Neural crest cell (in vitro differentiated cells): ENCODE measurements at places on chromosomes 11 and 22.

- DNase-seq: no peak
Observed at GRCh38 chr11:5796541-5796940, 5.5 kb upstream of the OR52N1 start.

GRCh38 chr11:132064987-132065620 is 694.7 kb downstream of the NTM start:
- no peak for DNase-seq

GRCh38 chr22:48579043-48579927 is 1248.4 kb downstream of the BRD1 start:
- no peak for DNase-seq

DNA sequence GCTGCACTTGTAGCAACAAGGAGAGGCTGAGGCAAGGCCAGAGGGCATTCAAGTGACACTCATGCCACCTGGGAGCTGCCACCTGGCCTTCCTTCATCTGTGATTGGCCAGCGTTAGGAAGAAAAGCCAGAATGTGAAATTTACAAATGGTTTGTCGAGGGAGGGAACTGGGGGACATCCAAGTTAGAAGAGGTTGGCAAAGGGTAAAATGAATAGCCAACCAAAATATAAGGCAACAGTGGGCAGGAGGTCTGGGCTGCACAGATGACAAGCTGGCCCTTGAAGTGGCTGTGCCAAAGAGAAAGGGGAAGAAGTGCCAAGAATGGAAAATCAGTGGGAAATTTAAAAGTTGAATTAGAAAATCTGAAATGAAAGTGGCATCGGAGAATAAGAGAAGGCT is 221.4 kb downstream of the C11orf91 start:
- DNase-seq: no peak

DNA sequence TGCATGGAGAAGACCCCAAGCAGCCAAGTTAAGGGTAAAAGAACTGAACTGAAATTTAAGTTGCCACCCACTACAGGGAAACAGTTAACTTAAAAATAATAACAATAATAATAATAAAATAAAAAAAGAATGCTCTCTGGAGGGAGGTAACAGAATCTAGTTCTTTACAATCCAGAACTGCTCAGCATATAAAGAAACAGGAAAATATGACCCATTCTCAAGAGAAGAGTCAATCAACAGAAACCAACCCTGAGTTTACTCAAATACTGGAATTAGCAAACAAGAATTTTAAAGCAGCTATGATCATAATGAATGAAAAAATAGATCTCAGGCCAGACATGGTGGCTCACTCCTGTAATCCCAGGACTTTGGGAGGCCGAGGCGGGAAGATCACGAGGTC is 53.8 kb downstream of the DENND5A start:
- no peak for DNase-seq

- DNase-seq: no peak
Observed at GRCh38 chr11:211295-211694, 3.8 kb downstream of the RIC8A start.

DNA sequence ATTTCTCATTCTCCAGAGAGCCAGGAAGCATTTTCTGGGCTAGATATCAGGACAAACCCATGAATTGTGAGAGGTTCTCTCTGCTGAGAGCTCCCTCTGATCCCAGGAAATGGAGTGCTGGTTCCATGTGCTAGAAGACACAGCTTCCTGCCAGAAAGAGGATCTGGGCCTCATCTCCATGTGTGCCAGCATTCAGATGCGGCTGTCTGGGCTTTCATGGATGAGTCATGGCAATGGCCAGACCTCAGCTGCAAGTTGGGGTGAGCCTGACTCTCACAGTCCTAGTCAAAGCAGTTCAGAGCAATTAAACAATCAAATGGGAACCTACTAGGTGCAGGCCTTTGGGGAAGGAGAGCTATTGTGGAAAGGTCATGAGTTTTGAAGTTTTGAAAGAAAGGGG is 82.3 kb upstream of the EED start:
- DNase-seq: no peak

DNA sequence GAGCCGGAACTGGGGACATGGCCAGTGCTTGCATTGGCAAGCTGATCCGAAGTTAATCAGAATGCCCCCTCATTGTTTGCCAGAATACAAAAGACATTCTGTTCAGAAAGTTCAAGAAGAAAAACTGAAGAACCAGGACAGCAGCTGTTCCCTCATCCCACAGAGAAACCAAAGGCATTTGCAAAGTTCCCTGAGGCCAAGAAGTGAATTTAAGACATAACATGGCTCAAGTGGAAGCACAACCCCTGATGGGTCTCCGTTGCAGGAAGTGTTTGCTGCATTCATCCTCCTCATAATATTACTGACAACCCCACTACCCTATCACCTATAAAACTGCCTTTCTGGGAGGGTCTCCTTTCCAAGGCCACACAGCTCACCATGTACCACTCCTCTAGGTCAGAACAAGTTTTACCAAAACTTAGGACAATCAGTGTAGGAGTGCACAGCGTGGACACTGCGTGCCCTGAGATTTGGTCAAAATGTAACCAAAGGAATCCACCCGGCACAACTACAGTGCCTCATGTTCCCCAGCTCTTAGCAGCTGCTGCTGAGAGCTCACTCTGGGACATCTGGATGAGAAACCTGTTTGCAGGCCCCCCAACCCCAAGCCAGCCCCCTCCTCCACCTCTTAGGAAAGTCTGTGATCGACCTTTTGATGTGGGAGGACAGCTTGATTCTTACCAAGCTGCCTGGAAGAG is 101.6 kb upstream of the AKIP1 start:
- DNase-seq: no peak

DNA sequence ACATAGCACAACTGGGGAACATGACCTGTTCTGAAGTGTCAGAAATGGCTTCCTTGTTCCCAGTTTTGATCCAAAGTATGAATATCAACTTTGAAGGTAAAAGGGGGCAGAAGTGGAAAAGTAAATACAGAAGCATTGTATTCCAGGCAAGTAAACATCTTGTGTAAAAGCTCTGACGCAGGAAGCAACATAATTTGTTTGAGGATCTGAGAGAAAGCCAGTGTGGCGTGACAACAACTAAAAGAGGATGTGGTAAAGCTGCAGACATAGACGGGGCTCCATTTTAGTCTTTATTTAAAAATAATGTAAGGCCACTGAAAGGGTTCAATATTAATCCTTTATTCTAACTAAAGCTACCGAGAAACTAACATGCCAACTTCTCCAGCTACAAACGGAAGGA is 310.2 kb downstream of the DLG2 start:
- DNase-seq: no peak
